ENCODE measurements at places on chromosomes 5 and 9.

GRCh38 chr5:157150995-157151394 lies 8.3 kb upstream of the MED7 start:
- no peak for DNase-seq

GRCh38 chr5:10637944-10638343 lies 74.1 kb downstream of the ANKRD33B start:
- no peak for DNase-seq

GRCh38 chr9:14127656-14128055 lies 186.3 kb downstream of the NFIB start:
- DNase-seq = no peak

GRCh38 chr5:98308960-98309359 lies 464.5 kb upstream of the RGMB start:
- no peak for DNase-seq

DNA sequence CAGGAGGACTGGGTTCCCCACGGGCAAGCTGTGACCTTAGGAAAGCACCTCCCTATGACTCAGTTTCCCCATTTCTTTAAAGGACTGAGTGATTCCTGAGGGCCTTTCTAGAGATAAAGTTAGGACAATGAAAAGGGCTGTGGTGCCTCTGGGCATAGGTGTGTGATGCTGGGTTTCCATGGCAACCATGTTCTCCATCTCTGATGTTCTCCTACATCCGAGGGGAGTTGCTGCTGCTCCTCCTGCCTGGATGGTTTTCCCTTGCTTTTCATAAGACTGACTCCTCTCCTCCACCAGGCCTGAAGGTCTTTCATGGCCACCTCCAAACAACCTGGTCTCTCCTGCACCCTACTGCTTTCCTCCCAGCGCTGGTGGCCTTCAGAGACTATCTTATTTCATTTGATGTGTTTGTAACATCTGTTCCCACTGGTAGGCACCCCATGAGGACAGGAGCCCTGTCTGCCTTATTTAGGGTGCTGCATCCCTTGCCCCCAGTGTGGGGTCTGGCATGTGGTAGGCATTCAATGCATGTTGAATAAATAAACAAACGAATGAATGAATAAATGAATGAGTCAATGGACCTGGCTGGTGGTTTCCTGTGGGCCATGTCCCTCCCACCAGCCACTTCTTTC lies 112.2 kb upstream of the HAND1 start:
- DNase-seq = no peak

- DNase-seq = no peak
Observed at GRCh38 chr5:154111214-154111613, 72.4 kb downstream of the MFAP3 start.

DNA sequence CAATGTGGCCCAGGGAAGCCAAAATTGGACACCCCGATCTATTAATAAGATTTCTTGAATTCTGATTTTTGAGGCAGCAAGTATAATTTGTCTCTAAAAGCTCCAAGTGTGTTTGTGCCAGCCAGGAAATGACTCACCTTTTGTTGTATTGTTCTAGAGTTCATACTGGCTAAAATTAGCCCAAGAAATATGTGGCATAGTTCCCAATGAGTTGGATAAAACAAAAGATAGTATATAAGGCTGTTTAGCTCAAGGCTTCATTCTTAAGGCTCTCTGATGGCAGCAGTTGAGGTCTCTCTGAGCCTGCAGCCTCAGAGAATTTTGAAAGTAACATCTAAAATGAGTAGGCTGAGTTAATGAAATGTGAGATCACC lies 21.6 kb downstream of the HMGXB3 start:
- no peak for DNase-seq

DNA sequence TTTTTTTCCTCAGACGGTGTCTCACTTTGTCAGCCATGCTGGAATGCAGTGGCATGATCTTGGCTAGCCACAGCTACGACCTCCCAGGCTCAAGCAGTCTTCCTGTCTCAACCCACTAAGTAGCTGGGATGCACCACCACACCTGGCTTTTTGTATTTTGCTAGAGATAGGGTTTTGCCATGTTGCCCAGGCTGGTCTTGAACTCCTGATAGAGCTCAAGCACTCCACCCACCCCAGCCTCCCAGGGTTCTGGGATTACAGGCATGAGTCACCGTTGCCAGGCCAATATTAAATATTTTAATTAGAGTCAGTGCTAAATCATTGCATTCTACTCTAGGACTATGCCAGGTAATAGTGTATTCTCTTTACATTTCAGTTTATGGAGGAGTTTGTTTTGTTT lies 41.5 kb downstream of the UBE2R2 start:
- no peak for DNase-seq

DNA sequence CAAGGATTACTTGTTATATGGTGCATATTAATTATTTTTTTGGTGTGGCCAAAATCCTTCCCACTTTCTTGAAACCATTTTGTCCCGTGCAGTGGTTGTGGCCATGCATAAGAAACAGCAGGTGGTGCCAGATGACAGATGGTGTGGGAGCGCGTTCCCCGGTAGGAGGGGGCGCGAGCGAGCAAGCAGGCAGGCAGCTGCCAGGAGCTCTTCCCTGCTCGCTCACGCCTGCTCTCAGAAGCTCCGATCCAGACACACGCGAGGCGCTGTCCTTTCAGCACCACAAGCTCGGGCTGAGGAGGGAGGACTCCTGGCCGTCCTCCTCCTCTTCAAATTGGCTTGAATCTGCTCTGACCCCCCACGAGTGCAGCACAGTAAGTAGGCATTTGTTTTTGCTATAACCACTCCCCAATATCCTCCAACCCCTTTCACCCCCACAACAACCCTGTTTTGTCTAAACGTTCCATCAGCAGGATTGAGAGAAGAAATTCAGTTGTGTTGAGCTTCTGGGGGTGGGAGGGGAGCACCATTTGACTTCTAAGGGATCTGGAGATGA lies at the start of gene NSG2:
NSG2 (plus strand) TSS at position 237 of the 556 bp plus-strand sequence. CDS start 1,050 bp downstream, outside the sequence.
- DNase-seq = no peak

DNA sequence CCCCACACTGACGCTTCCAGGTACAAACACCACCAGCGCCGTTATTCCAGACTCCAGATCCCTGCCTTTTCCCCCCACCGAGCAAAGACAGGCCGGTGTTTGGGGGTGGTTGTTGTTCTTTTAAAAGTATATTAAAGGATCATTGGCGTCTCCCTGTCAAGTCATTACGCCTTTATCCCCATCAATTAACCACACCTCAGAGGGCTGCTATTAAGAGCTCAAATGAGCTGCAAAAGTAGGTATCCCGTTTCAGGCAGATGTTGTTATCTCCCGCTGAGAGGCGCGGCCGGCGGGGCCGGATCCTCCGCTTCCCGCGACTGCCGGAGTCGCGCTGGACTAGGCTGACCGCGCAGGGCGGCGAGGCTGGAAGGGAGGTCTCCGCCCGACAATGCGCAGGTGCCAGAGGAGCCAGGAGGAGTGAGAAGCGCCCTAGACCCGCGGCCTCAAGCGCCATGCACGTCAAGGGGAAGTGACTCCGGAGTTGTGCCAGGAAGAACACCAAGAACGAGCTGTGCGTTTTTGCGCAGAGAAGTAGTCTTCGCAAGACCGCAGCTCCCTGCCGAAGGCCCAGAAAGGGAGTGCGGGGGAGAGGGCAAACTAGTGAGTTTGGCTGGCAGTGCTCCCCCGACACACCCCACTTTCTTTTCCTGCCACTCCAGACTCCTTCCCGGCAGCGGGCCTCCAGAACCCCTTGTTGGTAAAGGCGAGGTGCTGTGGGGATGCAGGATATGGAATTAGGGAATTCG lies 8.2 kb downstream of the NR2F1-AS1 start:
- no peak for DNase-seq

DNA sequence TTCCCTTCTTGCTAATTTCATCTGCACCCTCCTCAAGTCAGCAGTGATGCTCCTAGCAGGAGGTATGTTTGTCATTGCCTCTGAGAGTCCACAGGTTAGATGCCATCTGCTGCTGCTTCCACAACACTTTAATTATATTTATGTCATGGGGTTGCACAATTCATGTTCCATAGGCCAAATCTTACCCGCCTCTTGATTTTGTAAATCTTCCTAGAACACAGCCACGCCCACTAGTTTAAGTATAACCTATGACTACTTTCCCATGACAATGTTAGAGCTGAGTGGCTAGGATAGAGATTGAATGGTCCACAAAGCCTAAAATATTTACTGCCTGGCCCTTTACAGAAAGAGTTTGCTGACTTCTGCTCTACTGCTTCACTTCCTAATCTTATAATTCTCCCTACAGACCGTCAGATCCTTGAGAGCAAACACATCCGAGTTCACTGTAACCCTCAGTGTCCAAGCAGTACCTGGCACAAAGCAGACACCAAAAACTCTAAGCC lies 21.1 kb downstream of the LIFR start:
- no peak for DNase-seq

GRCh38 chr5:73764586-73764985 lies 138.6 kb downstream of the ARHGEF28 start:
- no peak for DNase-seq

- DNase-seq = no peak
Observed at GRCh38 chr5:19229179-19229835, 758.7 kb downstream of the CDH18 start.

- DNase-seq = no peak
Observed at GRCh38 chr9:105328872-105329718, 84.6 kb downstream of the SLC44A1 start.

GRCh38 chr9:26418480-26418879 lies 474.1 kb downstream of the CAAP1 start:
- DNase-seq = no peak

DNA sequence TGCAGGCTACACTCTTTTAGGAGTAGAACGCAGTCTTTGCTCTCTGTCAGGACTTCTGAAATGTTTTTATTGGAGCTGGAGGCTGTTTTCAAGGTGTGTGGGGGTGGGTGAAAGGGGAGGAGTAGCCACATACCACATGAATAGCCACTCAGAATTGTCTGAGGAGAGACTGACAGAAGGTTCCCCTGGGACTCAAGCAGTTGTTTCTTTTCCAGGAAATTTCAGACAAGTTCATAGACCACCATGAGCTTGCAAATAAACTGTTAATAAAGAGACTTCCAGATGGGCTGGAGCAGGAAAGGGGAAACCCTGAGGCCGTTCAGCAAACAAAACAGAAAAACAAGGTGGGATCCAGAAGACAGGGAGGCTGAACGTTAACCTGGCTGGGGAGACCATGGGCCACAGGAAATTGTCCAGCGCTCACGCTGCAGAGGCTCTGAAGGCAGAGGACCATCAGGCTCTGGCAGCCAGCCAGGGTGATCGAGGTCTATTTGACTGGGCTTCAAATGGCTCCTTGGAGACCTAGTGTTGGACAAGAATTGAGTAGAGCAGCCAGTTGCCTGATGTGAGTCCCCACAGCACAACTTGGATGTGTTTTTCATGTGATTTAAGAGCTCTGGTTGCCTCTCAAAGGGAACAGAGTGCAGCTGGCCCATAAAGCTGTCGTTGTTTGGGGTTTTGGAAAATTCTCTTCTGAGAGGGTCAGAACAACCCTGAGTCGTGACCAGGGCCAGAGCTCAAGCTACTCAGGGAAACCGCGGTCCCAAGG lies 159.2 kb upstream of the RAI14 start:
- DNase-seq = no peak

DNA sequence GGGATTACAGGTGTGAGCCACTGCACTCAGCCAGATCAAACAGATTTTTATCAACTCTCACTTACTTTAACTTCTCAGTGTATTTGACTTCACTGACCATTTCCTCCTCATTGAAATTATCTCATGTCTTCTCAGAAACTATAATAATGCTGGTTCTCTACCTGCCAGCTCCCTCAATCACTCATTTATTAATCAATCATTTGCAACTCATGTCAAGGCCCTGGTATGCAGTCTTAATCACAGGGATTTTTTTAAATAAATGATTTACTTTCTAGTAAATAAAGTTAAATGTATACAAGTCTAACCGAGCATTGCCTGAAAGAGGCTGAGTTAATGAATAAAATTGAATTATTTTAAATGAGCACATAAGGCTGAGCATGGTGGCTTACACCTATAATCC lies 63.3 kb downstream of the PLPP1 start:
- no peak for DNase-seq

- no peak for DNase-seq
Observed at GRCh38 chr5:171614971-171615653, 170.5 kb upstream of the SMIM23 start.

GRCh38 chr5:40775085-40775845 lies 19.5 kb upstream of the TTC33 start:
- no peak for DNase-seq

DNA sequence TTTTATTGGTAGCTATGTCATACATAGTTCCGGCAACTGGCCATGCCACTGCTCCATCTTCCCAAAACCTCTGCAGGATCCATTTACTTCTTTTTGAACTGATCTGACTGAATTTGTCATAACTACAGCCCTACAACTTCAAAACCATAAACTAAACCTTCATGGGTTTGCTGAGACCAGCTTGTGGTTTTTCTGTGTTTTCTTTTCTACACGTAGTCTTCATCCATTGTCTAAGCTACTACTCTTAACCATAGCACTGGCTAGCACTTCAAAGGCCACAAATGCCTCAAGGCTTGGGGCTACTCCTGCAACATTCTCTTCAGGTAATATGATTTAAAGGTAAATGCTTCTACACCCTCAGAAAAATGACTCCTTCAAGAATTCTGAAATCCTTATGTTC lies 9.0 kb upstream of the KIF2A start:
- no peak for DNase-seq

- DNase-seq = no peak
Observed at GRCh38 chr5:67878933-67879332, 336.6 kb upstream of the PIK3R1 start.

GRCh38 chr5:141734501-141735229 lies 52.6 kb upstream of the ARAP3 start:
- DNase-seq = no peak

- no peak for DNase-seq
Observed at GRCh38 chr9:91923145-91923544, 26.9 kb downstream of the ROR2 start.

- no peak for DNase-seq
Observed at GRCh38 chr5:167821151-167821550, 470.3 kb upstream of the WWC1 start.
